RWPE1 (cell line): ENCODE measurements at places on chromosomes 13 and 19.

DNA sequence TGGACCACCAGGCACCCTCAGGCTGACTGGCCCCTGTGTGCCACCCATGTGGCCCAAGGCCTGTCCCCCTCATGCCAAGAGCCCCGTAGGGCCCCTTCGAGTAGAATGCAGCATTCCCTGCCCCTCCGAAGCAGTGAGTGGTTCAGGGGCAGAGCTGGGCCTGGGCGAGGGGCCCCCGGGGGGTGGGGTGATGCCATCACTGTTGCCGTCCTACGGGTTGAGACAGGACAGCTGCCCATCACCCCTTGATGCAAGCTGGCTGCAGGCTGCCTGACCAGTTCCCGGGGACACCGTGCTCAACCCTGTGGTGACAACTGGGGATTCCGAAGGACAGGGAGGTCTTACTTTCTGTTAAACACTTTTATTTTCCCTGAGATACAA is 4.7 kb downstream of the SBNO2 start:
- DNase-seq: no peak

GRCh38 chr13:52899206-52899605 is 50.8 kb upstream of the PCDH8 start:
- DNase-seq: no peak

- peak; percentile 99 for DNase-seq
These were observed 791 bp downstream of the TMED1 start for GRCh38 chr19:10835089-10835753.

DNA sequence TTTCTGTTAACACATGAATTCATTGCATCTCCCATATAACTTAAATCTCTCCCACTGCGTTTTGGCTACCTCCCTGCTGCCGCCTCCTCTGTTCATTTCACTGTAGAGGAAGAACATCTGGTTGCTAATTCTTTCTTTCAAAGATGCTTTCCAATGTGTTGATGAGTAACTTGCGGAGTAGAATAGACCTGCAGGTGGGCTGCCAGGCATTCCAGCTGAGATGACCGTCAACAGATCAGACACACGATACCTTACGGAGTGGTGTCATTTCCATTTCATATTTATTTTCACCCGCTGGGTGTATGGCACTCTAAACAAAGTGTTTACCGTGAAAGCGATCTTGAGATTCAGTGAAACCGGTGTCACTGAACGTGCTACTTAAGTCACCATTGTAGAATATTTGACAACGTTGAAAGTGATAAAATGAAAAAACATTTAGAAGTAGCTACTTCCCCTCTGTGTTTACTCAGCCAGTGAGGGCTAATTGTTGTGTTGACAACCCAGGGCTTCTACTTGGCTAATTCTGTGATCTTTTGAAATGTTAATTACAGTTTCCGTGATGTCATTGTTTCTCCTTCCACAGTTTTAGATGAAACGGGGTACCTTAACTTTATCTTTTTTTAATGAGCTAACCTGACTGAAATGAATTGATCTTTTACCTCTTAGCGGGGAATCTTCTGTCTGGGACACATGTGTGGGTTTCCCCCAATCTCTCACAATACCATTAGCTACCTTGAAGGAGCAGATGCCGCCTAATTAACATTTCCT is 228.5 kb upstream of the ARGLU1 start:
- DNase-seq: no peak
